Activated T-helper 1 cell treated with anti-CD3 and anti-CD28 coated beads, Interleukin-2, amount 50 U/mL, for 16 hours (primary cell): ENCODE measurements at places on chromosomes 2 and 18.

GRCh38 chr18:31617031-31617717, 25.5 kb downstream of the TTR start:
- no peak for DNase-seq

GRCh38 chr2:205708231-205708631, 25.9 kb downstream of the NRP2 start:
- no peak for DNase-seq

GRCh38 chr2:38765149-38765548, 12.9 kb upstream of the GEMIN6 start:
- DNase-seq = no peak

- DNase-seq = no peak
Observed at GRCh38 chr18:21489919-21490495, 110.5 kb downstream of the ESCO1 start.

GRCh38 chr2:181646415-181646987, 10.4 kb downstream of the CERKL start:
- no peak for DNase-seq

DNA sequence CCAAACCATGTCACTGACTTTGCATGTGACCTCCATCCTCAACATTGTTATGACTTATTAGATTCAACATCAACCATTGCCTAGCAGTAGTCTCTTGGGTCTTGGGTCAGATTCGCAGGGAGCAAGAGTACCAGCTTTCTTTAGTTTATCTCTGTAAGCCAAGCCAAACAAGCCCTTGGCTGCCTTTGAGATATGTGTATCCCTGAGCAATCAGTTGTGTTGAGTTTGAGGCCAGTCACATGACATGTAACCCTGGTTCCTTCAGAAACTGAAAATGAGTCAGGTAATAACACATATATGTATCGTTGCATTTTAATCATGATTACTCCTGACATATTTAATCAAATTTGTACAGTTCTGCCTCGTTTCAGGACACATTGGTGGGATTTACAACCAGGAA, 173.3 kb downstream of the PARD3B start:
- no peak for DNase-seq

- DNase-seq = no peak
Observed at GRCh38 chr2:173991856-173992588, 26.8 kb upstream of the SP3 start.

DNA sequence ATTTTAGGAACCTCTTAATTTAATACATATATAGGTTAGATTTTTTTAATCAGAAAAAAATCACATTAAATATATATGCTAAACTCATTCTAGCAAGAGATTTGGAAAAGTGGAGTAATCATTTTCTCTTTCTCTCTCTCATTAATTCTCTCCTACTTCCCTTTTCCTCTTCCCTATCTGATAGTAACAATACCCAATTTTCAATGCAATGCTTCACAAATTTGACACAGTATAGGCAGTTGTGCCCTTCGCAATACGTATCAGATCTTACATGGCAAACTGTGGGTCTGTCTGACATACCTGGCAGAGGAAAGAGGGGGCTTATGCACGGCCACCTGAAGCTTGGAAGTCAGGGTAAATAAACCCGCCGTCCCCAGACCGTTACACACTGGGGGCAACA, 444.3 kb downstream of the NBAS start:
- DNase-seq = no peak

- DNase-seq = no peak
Observed at GRCh38 chr2:224930990-224931389, 111.3 kb downstream of the DOCK10 start.

DNA sequence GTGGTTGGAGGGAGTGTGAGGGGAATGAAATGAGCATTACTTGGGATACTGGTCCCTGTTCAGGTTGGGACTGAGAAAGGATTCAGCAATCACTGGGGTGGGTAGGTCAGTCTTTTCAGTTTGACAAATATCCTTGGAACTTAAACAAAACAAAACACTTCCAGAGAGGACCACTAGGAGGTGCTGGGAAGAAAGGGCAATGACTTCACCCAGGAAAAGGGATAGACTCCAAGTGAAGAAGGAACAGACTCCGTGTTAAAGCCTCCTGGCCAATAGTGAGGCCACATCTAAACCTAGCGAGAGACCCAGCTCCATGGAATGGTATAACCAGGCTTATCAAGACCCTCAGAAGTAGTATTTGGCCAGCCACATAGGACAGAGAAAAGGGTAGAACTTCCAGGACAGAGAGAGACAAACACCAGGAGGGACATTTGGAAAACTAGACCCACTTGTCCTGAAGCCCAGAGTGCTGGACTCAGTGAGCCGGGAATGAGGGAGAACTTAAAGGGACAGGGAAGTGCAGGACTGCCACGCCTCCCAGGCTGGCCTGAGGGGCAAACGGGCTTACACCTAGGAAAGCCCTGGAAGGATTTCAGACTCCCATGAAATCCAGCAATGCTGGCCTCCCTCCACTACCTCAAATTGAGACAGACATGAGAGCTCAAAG, 19.6 kb upstream of the KCNG3 start:
- no peak for DNase-seq

DNA sequence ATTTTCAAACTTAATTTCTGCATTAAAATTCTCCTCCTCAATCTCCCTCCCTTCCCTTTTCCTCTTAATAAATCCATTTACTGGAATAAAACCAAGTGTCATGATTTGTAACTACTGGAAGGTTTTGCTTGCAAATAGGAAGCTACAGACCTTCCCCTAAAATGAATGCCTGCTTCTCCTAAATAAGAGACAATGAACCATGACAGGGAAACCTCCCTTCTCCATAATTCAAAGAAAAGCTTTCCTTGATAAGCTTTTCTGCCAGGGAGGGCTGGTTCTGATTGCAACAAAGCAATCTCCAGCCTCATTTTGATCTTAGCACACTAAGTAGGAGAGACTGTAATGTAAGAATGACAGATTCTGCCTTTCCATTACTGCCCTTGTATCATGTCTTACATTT, 111.0 kb upstream of the CDH20 start:
- no peak for DNase-seq

DNA sequence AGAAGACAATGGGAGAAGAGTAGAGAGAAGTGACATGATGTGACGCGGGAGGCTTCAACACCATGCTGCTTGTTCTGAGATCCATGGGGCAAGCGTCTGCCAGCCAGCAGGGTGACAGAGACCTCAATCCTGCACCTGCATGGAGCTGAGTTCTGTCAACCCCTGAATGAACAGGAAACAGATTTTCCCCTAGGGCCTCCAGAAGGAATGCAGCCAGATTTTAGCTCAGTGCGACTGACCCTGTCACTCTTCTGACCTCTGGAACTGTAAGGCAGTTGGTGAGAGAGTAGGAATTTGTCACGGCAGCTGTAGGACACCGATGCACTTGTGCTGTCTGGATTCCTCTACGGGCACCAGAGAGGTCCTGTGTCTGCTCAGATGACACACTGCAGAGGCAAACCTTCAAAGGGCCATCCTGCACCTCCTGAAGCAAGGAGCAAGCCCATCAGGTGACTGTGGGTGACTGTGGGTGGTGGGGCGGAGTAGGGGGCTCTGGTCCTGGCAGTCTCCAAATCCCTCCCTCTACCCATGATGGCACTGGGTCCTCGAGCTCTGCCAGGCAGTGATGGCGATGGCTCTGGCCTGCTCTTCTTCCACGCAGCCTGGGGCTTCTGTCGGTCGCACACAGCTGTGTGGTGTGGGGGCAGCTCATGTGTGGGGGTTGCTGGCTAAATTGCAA, 194.3 kb upstream of the TWIST2 start:
- DNase-seq = no peak

DNA sequence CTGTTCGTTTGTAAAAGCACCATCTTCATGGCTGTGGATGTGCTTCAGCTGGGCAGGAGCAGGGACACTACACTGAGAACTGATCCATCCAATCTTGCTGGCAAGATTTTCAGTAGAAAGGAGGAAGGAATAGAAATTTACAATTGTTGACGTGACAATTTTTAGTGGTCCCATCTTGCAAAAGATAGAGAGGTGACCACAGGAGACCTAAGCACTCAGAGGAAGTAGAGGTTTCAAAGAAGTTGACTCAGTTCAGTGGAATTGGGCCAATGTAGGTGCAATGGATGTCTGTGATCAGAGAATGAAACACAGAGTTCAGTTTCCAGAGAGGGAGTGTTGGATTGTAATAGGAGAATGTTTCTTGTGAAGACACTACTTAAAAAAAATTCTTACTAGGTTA, 1.4 kb downstream of the UGT1A5 start:
- DNase-seq = no peak

GRCh38 chr2:149849136-149849535, 261.6 kb upstream of the MMADHC start:
- no peak for DNase-seq

DNA sequence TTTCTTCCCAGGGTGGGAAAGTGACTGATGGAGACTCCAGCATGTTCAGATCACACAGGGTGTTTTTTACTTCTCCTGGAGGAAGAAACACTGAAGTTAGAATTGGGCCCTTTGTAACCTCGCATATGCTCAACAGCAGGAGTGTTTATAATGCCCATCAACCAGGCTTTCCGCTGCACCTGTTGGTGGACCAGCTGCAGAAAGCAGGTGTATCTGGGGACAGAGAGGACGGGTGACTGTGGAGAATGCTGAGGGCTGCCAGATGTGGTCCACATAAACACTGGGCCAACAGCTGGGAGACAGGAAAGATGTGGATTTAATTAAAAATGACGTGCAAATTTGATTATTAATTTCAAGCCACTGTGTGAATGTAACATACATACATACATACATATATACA, 335.5 kb upstream of the SPRED2 start:
- DNase-seq = no peak

DNA sequence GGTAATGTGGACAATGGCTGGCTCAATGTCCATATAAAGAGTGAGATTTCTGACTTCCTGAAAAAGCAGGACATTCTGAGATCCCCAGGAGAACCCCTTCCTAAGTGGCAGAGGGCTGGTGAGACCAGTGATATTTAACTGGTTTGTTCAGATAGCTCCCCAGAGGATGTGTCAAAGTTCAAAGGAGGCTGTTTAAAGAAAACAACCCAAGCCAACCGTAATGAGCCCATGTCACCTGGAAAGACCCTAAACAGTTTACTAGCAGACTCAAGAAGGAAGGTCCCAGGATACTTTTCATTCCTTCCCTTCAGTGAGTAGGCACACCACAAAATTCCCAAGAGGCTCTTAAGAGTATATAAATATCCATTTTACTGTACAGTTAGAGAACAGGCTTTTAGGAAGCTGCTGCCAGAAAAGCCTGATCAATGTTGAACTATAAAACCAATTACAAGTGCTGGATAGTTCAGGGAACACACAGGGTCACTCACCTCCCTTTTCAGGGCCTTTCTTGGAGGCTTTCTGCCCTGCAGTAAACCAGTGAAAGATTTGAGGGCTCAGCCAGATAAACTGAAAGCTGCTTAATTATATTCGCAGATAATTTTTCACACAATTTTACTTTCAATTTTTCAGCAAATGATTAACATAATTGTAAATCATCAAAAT, 293.5 kb downstream of the ASXL3 start:
- no peak for DNase-seq

- DNase-seq = no peak
Observed at GRCh38 chr2:229111744-229112143, 159.3 kb downstream of the PID1 start.

GRCh38 chr2:212327171-212327809, 211.3 kb downstream of the ERBB4 start:
- DNase-seq = no peak

DNA sequence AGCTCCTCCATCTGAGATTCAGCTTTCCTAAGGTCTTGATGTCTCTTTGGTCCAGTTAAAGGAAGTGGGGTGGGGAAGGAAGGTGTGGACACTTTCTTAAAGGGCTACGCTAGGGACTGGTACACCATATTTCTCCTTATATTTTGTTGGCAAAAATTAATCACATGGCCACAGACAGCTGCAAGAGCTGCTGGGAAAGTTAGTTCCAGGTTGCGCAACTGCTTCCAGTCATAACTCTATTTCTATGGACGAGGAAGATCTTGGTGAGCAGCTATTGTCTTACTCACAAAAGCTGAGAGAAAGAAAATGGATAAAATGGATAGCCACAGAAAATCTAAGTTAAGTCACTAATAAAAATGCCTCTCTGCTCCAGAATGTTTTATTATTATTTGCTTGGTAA, 60.7 kb upstream of the PPM1B start:
- DNase-seq = no peak

- no peak for DNase-seq
Observed at GRCh38 chr2:159035790-159036411, 67.5 kb downstream of the TANC1 start.

DNA sequence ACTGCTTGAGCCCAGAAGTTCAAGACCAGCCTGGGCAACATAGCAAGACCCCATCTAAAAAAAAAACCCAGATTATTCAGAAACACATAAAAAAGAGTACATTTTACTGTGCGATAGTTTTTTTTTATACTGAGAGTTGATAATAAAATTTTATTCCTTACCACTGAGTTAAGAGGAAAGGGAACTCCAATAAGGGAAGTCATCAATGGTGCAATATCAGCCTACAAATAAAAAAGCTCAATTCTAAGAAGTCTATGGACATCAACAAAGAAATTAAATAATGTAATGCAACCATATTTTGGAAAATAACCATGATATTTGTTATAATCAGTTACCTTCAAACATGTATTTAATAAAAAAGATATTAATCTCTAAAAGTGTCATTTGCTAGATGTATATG, 46.6 kb downstream of the PIGN start:
- no peak for DNase-seq

- no peak for DNase-seq
Observed at GRCh38 chr2:85257359-85257969, 70.3 kb downstream of the TGOLN2 start.

GRCh38 chr2:9802576-9802993, 40.7 kb upstream of the TAF1B start:
- no peak for DNase-seq

DNA sequence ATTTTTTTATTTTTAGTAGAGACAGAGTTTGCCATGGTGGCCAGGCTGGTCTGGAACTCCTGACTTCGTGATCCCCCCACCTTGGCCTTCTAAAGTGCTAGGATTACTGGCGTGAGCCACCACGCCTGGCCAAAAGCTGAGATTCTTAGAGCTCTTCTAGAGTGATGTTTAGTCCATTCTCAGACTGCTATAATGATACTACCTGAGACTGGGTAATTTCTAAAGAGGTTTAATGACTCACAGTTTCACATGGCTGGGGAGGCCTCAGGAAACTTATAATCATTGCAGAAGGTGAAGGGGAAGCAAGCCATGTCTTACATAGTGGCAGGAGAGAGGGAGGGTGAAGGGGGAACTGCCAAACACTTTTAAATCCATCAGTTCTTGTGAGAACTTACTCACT, 1804.9 kb upstream of the LRRTM1 start:
- DNase-seq = no peak

DNA sequence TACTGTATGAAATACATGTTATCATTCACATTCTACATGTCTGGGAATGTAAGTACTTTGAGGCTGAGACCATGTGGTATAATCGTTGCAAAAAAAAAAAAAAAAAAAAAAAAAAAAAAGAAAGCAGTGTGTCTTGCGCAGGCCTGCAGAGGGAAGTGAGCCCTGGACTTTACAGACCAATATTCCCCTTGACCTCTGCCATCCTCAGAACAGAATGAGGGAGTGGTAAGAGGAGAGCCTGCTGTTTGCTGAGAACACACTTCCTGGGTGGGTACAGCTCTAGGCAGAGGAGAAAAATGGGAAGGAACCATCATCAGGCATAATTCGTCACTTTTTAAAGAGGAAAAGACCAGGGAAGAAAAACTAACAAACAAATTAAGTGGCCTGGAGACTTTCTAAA, 28.8 kb upstream of the TBC1D8 start:
- DNase-seq = no peak
